ENCODE measurements at places on chromosomes 3 and 15. TPM values are rescaled to one million over a fixed set of nuclear protein-coding genes. Genes with fewer than 3 reads are reported as not detected.

DNA sequence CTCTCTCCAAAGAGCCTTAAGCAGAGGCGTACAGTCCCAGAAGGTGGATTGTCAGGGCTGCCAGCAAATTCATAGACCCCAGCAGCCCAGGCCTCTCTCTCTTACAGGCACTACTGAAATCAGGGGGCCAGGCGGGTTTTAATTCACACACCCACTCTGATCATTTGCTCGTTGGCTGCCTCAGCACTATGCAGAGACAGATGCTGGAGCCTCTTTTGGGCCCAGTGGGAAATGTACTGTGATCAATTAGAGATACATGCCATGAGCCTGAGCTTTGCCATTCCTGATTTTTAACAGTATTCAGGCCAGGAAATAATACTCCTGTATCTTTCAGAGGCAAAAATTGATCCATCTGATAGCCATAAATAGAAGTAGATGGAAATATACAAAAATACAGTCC lies 53.0 kb downstream of the CMTM6 start:
- DNase-seq, result no peak

DNA sequence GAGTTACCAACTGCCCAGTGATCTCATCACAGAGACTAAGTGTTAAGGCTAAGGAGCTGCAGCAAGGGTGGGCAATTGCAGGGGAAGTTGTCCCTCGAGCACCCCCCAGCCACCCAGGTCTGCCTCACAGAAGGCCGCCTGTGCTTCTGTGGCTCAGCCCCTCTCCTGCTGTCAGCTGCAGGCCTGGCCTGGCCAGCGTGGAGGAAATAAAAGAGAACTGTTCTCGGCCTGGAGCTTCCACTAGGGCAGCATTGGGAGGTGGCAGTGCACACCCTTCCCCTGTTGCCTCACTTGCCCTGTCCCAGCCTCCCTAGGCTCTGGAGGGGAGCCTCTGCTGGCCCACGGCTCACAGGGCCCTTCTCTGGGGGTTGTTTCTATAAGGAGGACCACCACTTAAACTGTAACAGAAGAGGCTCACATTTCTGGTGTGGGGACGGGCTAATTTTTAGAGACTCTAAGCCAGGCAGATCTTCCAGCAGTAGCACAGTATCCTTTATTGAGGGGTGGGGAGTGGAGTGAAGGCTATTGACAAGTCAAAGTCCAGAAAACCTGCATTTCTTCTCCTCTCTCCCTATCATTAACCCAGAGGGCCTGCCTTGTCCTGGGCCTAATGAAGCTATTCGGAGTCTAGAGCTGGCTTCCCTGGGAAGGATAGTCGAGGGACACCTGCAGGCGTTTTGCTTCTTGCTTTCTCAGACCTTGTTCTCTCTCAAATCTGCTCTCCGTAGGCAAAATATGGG lies 75.6 kb upstream of the ADPGK start:
- DNase-seq, result no peak

GRCh38 chr3:159158213-159158612 lies 356.4 kb downstream of the MFSD1 start:
- DNase-seq, result no peak

DNA sequence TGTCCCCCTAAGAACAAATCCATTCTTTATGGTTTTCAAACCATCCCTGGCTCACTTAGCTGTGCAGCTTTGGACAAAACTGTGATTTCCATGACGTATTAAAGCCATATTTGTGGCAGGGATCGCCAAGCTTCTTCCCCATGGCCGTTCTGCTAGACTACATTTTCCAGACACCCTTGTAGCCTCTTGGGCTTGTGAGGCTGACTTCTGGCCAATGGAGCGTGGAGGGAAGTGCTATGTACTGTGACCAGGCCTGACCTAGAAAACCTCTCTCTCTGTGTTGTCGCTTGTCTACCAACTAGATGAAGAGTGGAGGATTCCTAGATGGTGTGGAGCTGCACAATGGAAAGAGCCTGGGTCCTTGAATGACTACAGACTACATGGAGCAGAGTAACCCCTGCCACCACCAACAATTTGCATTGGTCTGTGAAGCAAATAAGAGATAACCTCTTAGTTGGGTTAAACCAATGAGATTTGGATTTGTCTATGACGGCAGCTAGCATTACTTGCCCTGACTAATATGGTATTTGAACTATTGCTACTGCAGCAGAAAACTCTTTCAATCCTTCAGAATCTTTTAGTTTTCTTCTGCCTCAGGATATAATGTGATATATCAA lies 22.1 kb upstream of the MGLL start:
- DNase-seq, result no peak

- peak; percentile 18 for DNase-seq
Observed at GRCh38 chr3:158802409-158803268, 785 bp downstream of the MFSD1 start.

DNA sequence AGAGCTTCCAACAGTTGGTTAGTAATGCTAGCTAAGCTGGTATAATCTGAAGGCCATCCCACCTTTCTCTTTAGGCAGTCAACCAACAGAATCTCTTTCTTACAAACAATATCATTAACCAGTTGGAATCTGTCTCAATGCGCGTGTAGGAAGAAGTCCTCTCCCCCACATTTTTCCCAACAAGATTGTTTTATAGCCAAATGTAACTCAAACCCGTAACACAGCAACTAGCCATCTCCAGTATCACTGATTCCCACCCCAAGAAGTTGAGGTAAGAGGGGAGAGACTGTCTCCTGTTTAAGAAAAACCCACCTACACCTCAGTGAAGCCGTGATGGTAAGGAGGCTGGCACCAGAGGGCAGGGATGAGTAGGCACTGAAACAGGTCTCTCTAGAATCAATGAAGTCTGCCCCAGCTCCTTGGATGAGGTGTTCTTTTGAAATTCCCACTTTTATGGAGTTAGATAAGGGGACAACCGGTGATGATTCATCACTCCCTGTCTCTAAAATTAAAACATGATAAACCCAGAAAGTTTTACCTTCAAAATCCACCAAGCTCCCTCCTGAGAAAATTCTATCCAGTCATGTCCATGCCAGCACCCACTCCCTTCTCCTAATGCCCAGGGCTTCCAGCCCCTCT lies 30.9 kb downstream of the CDC25A start:
- DNase-seq, result no peak

- no peak for DNase-seq
Observed at GRCh38 chr3:194475978-194476377, 10.8 kb downstream of the ATP13A3 start.

- no peak for DNase-seq
Observed at GRCh38 chr3:146504498-146505197, 35.3 kb upstream of the PLSCR2 start.

- no peak for DNase-seq
Observed at GRCh38 chr3:108513961-108514360, 3.6 kb upstream of the MYH15 start.

DNA sequence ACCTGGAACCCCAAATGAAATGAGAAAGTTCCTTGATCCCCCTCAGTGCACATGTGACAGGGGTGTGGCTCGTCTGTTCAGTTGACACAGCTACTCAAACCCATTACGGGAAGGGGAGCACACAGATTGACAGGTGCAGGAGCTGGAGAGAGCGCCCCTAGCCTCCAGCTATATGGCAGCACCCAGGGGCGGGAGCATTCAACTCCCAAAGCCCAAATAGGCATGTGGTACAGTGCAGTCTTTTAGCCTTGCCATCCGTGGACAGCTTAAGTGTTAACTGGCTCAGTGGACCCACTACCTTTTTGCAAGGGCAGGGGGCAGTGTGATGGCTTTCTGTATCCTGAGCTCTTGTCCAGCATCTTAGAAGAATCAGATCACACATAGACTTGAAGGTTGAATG lies 1374.2 kb upstream of the ALCAM start:
- DNase-seq, result no peak

- no peak for DNase-seq
Observed at GRCh38 chr3:140467104-140467577, 210.7 kb upstream of the TRIM42 start.

GRCh38 chr15:68643216-68643830 lies 64.5 kb downstream of the CORO2B start:
- DNase-seq, result no peak

DNA sequence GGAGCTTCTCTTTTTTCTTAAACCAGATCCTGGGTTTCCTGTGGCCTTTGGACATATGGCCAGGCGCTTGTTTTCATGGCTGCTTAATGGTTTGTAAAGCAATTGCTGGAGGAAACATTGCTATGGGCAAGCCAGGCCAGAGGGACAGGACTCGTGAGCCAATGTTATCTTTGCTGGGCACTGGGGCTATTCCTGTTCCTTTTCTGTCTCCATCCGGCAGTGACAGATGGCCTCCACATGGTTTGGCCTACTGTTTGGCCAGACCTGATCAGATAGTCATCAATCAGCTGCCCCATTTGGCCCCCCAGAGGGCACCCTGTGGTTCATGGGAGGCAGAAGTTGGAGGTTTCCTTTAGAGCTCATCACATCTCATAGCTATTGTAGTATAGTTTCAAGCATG lies 326.1 kb upstream of the ROPN1 start:
- DNase-seq, result no peak

- DNase-seq, result no peak
Observed at GRCh38 chr3:128665362-128666021, 14.9 kb upstream of the RPN1 start.

DNA sequence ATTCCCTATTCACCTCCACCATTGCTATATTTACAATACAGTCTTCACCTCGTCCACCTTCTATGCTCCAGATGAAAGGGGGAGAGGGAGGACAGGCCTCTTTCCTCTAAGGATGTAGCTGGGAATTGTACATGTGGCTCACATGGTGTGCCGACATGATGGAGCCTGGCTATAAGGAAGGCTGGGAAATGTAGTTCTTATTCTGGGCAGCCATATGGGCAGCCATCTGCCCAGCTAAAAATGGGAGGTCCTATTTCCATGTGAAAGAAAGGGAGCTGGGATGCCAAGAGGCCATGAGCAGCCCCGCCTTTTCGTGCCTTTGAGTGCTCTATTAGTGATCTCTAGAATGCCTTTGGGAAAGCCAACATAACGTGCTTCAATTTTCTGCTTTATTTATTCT lies 27.1 kb upstream of the MGLL start:
- DNase-seq, result no peak

GRCh38 chr15:94255540-94255939 lies 24.2 kb downstream of the MCTP2 start:
- DNase-seq, result no peak

- DNase-seq, result no peak
Observed at GRCh38 chr15:83200589-83200988, 7.0 kb downstream of the HDGFL3 start.

DNA sequence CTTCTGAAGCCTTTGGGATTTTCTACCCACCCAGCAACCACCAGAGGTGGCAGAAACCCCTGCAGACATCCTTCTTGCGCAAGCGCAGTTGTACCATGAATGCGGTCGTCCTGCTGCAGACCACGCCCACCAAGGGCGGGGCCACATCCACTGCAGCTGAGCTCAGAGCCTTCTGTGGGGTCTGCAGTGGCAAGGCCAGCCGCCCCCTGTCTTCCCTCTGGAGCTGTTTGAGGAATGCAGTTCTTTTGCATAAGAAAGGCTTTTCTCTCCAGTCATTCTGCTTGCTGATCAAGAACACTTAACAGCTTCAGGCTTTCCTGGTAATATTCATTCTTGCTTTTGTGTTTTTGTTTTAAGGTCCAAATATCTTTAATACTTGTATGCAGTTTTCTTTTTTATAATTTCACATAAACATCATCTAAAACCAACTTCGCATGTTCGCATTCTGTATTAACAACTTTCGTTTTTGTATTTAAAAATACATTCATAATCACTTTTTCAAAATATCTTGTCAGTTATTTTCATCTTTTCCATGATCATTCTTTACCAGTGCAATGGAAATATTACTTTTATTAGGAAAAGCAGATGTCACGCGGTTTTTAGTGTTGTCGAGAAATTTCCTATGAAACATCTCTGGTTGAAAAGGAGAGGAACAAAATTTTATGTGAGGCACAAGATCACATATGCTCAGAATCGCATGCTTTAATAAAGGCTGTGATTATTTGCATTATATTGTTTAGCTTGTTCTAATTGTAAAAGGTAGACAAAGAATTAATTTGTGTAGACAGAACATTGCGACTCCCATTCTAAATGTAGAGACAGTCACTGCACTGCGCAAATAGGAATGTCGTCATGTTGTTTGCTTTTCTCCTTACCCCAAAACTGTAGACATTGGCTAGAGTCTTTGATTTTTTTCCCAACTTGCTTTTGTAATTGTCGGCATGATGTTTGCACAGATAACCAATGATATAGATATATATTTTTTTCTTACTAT lies 98.1 kb upstream of the SNRPN start:
- peak; percentile 49 for DNase-seq

DNA sequence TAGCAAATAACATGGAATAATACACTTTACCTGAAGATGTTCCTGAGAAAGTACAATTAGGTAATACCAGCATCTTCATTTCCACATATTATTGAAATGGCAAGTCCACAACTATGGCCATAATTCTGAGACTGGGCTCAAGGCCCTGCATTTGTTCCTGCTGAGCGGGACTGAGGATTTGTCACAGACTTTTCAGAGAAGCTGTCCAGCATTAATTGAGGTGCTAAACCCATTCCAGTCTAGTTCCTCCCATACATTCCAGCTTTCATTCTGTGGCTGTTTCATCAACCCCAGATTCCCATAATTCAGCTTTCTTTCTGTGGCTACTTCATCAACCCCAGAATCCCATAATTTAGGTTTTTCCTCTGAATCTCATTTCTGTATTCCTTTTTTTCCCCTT lies 293.4 kb upstream of the GBE1 start:
- DNase-seq, result no peak

GRCh38 chr3:36840453-36840921 lies 76.1 kb upstream of the DCLK3 start:
- DNase-seq, result no peak

DNA sequence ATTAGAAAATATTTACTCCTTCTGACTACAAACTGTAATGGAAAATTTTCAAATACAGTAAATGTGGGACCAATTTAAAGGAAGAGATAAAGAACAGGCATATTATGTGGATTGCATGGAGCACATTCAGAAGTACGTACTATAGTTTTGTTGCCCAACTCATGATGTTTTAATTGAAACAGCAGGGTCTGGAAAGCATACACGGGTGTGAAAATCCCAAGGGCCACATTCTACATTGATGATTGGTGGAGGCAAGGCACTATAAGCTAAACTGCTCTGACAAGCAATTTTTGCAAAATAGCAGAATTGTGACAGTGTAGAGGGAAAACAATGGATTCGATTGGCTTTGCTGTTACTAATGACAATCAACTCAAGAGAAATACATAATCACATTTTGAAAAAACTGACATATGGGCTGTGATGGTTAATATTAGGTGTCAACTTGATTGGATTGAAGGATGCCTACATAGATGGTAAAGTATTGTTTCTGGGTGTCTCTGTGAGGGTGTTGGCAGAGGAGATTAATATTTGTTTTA lies 458.6 kb downstream of the PYDC2 start:
- no peak for DNase-seq

GRCh38 chr15:90817117-90818057 lies 51.0 kb upstream of the FURIN start:
- no peak for DNase-seq

GRCh38 chr3:60729056-60729455 lies 522.2 kb downstream of the FHIT start:
- no peak for DNase-seq

GRCh38 chr3:181629029-181629428 lies 82.7 kb upstream of the SOX2 start:
- no peak for DNase-seq

AHSG gene
- total RNA-seq, result not detected

TBC1D23 gene
- 52.3 TPM for total RNA-seq

SSUH2 gene
- 2.8 TPM for total RNA-seq

ZNF385D gene
- total RNA-seq, result 52.1 TPM

KNL1 gene
- total RNA-seq, result 0.17 TPM

SAMMSON gene
- 1.0 TPM for total RNA-seq

GPR149 gene
- 0.79 TPM for total RNA-seq

SLC30A4 gene
- 16.2 TPM for total RNA-seq

PIK3R4 gene
- 36.4 TPM for total RNA-seq

PLSCR2 gene
- total RNA-seq, result not detected

ARPP21 gene
- total RNA-seq, result 222 TPM
